ENCODE measurements at places on chromosomes 1 and 21.

DNA sequence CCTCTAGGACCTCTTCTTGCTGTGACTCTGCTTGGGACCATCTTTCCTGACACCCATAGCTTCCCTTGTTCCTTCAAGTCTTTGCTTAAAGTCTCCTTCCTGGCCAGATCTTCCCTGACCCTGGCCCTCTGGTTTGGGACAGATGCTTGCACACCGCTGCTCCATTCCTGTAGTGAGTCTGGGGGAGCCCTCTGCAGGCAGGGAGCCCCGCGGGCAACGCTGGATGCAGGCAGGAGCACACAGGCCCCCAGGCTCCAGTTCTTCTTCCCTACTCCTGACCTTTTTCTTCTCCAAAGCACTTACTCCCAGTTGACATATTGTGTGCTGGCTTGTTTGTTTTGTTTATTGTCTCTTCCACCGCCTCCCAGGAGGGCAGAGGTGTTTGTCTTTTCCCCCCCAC lies 413.4 kb downstream of the CAMTA1 start:
- DNase-seq, result no peak

DNA sequence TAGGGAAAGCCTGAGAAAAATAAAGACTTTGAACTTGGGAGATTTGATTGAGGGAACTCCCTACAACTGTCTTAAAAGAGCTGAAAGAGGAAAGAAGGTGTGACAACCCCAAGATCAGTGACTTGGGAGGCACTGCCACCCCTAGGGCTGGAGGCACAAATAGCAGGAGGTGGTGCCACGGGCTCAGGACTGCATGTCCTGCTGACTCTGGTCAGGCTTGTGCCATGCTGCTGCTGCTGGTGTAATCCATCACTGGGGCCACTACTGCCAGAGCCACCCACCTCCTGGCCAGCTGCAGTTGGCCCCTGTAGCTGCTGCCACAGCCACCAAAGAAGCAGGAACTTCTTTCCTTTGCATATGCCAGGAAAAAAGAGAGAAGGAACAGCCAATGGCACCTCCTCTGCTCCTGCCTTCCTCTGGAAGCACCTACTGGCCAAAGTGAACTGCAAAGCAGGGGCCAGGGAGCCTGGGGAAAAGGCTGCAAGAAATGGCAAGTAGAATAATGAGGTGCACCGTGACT lies 730.3 kb downstream of the PTPRU start:
- no peak for DNase-seq

GRCh38 chr1:50508040-50508586 lies 84.9 kb upstream of the DMRTA2 start:
- DNase-seq, result no peak

DNA sequence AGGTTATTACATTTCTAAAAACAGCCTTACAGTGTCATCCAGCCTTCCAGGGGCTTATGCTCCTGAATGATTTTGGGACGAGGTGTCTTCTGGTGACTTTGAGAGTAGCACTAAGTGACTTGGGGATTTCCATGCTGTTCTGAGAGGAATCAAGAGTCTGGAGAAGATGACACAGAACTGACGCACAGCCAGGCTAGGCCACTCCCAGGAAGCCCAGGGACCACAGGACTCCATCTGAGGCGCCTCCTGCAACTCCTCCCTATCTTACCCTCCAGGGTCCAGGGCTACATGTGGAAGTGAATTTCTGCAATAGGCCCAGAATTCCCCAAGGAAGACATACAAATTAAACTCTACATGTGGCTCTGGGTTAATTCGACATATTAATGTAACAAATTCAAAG lies 92.5 kb downstream of the SLC25A24 start:
- DNase-seq, result no peak

- no peak for DNase-seq
Measured at GRCh38 chr1:224357626-224358124, 996 bp downstream of the CNIH4 start.

DNA sequence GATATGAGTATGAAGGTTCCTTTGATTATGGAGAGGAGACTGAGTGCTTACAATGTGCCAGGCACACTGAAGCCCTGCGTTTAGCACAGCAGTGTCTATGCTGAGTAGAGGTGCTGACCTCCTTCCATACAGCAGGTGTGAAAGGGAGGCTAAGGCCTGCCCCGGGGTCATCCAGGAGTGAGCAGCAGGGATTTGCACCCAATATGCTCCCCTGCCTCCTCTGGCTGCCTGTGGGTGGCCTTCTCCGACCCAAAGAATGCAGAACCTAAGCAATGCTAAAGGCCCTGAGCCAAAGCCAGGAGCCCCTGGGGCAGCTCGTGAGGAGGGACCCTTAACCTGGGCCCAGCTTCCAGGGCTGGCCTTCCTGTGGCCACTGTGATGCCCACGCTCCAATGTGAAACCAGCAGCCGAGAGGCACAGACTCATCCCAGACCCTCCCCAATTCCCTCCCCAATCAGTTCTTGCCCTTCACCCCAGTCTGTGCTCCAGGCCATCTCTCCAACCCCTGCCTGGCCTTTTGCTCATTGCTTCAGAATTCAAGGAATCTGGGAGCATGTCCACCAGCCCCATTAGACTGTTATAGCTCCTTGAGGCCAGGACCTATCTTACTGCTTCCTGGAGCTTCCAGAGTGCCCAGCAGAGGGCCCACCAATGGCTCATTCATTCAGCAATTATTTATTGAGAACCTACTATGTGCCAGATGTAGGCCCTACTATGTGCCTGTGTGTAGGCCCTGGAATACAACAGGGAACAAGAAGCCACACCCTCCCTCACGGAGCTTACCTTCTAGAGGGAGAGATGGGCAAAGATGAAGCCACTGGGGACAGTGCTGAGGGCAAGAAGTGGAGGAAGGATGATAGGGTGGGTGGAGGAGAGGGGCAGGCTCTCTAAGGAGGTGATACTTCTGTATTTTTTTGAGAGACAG lies 53.3 kb downstream of the TAS1R2 start:
- no peak for DNase-seq

GRCh38 chr1:203447151-203447550 lies 28.5 kb upstream of the PRELP start:
- no peak for DNase-seq

GRCh38 chr1:172002725-172003345 lies 161.5 kb downstream of the DNM3 start:
- peak; percentile 39 for DNase-seq

- no peak for DNase-seq
Measured at GRCh38 chr1:12445257-12445656, 172.8 kb downstream of the DHRS3 start.

DNA sequence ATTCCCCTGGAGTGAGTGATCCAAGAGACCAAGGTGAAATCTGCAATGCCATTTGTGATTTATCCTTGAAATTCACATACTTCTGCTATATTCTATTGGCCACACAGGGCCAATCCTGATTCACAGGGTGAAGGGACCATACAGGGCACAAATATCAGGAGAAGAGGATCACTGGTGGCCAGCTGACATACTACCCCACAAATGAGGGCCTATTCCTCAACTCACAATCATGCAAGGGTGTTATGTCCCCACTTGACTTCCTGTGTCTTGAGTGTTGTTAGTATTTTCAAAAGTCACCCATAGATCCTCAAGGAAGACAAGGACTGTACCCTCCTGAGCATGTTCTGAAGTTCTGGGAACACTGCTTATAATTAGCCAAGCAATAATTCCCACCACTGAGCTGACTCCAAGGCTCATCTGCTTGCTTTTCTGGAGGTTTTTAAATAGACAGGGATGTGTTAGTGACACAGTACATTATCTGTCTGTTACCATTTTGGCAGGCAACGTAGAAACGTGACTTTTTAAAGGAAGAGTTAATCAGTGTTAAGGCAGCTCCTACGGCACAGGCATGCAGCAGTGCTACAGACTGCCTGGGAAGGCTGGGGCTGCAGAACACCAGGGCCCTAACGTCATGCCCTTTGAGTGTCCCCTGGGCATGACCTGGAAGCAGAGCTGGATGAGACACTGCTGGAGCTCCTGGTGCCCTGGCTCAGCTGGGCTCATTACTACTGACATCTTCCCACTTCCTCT lies 137.4 kb downstream of the FAM78B start:
- DNase-seq, result no peak

GRCh38 chr1:31434101-31434871 lies 21.3 kb downstream of the SERINC2 start:
- no peak for DNase-seq

GRCh38 chr1:48572646-48573258 lies 100.7 kb upstream of the SPATA6 start:
- peak; percentile 35 for DNase-seq

DNA sequence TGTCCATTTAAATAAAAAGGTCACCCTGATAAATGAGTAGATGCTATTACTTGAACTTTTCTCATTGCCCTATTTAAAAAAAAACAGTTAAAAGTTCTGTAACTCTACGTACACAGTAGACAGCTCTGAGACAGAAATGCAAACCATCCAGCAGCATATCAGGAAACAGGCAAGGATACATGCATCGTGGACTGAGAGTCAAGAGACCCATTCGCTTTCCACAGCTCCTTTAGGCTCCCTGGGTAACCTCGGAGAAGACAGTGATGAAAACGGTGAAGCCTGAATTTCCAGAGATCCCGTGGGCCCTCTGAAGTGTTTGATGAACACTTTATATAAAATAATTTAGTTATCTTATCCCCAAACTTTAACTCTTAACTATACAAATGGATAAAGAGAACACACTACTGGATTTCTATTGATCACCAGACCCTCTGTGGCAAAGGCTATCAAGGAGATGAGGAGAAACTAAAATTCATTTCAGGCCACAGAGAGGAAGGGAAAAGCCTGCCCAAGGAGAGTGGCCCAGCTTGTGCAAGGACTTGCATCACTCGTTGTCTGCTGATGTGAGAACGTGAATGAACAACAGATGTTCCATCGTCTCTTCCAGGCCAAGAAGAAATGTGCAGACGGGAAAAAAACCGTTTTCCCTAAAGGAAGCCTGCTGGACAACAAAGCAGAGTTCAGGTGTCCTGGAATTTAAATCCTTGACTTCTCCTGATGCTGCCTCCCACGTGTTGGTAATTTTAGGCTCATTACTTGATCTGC lies 131.0 kb downstream of the TGFBR3 start:
- no peak for DNase-seq

DNA sequence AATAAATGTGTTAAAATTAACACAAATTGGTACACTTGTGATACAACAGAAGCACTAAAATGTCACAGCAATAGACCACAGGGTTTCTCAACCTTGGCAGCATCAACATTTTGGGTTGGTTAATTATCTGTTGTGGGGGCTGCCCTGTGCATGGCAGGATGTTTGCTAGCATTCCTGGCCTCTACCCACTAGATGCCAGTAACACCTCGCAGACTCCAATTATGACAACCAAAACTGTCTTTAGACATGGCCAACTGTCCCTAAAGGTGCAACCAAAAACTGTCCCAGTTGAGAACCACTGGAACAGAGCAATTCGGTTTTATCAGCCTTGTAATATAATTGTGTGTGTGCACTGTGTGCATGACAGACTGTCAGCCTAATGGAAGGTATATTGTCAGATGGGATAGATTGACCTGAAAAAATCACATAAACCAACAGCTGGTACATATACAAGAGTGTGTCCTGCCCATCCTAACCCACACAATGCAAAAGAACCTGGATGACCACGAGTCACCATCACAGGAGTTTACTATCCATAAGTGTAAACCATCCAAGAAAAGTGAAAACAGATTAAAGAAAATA lies 13.5 kb upstream of the ERG start:
- DNase-seq, result no peak

DNA sequence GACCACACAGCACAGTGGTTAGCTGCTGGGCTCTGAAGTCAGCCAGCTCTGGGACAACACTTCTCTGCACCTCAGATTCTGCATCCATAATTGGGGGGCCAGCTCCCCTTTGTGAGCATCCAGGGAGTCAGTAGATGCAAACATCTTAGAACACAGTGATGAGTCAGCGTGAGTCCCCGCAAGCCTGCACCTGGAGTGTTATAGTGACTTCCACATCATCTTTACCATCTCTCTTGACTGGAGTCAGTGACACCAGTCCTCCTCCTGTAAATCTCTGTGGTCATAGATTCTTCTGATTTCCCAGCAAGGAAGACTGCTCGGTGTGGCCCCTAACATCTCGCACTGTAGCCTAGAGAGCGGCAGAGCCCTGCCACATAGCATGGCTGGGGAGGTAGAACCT lies 13.9 kb upstream of the EDN2 start:
- DNase-seq, result no peak

DNA sequence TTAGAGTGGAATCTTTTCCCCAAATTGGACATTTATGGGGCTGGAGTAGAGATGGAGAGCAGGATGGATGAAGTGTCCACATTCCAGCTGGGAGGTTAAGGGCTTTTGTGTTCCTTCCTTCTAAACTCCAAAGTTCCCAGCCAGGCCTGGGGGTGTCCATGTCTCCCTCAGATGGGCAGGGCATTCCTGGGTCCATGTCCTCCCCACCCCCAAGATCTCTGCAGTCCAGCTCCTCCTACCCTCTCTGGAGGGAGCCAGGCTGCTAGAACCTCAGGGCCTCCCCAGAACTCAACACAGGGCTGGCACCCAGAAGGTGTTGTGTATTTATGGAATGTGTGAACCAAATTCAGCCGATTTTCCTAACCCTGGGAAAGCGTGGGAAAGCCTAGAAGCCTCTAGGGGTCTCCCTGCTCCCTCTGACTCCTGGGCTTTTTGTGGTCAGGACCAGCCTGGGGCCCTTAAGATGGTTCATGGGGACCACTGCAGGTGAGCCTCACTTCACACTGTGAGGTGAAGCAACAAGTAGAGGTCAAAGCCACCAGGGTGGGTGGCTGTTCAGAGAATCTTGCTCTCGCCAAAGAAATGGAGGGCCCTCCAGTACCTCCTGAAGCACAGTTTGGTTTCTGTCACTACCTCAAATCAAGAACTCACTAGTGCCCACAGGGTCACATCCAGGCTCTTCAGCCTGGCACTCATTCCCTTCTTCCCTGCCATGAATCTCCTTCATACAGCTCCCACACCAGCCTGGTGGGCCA lies 54.8 kb downstream of the GLIS1 start:
- no peak for DNase-seq

- DNase-seq, result no peak
Measured at GRCh38 chr21:37224861-37225839, 42.0 kb downstream of the VPS26C start.

DNA sequence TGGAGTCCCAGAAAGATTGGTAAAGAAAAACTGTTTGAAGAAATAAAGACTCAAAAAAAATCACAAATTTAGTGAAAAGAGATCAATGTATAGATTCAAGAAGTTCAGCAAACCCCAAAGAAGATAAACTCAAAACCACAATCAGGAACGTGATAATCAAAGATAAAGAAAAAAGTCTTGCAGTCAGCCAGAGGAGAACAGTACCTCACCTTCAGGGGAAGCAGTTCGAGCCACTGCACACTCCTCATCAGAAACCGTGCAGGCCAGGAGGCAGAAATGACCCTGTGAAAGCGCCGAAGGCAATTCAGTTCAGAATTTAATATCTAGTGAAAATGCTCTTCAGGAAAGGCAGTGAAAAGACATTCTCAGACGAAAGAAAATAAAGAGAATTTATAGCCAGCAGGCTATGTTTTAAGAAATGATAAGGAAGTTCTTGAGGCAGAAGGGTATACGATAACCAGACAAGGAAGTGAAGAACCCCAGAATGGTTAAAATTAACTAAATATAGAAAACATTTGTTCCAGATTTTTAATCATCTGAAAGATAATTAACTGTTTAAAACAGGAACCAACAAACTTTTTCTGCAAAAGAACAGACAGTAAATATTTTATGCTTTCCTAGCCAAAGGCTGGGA lies 13.5 kb upstream of the SUMO3 start:
- DNase-seq, result no peak

All from HCT116 (cell line).